Upper lobe of left lung (tissue), 6 donors: ENCODE measurements at places on chromosomes 11 and 22. TPM values are rescaled to one million over a fixed set of nuclear protein-coding genes. Genes with fewer than 3 reads are reported as not detected.

Gene PLA2G6
- 21.1 TPM for total RNA-seq

- no peak for DNase-seq
Observed at GRCh38 chr22:20584029-20584871, 76.8 kb downstream of the MED15 start.

GRCh38 chr11:31969359-31969702 is 121.5 kb upstream of the RCN1 start:
- no peak for DNase-seq

DNA sequence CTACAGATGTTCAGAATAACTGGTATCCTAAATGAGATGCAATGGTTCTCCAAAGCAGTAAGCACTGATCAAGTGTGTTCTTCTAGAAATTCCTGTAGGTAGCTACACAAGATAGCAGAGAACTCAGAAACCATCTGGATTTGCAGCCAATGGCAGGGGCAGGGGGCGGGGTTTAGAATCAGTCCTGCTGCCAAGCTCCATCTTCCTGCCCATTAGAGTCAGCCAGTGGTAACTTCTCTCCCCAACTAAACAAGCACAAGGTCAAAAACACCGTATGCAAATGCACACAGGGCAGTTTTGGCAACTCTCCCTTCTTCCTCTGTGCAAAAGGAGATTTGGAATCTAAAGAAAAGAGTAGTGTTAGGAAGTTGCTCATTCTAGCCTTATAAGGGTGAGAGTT is 237.5 kb upstream of the CCDC90B start:
- no peak for DNase-seq

DNA sequence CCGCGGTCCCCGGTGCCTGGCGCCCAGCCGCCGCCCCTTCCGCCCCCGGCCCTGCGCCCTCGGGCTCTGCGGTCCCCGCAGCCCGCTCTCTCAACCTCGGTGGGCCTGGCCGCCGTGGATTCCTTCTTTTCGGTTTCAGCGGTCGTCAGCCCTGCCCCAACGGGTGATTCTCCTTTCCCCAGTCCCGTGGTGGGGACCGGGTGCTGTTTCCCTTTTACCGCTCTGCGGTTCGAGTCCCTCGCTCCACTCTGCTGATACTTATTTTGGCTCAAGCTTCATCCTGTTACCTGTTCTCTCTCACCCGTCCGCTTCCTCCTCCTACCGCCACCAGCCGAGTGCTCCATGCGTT is 494 bp downstream of the ZDHHC5 start:
- DNase-seq: no peak

DNA sequence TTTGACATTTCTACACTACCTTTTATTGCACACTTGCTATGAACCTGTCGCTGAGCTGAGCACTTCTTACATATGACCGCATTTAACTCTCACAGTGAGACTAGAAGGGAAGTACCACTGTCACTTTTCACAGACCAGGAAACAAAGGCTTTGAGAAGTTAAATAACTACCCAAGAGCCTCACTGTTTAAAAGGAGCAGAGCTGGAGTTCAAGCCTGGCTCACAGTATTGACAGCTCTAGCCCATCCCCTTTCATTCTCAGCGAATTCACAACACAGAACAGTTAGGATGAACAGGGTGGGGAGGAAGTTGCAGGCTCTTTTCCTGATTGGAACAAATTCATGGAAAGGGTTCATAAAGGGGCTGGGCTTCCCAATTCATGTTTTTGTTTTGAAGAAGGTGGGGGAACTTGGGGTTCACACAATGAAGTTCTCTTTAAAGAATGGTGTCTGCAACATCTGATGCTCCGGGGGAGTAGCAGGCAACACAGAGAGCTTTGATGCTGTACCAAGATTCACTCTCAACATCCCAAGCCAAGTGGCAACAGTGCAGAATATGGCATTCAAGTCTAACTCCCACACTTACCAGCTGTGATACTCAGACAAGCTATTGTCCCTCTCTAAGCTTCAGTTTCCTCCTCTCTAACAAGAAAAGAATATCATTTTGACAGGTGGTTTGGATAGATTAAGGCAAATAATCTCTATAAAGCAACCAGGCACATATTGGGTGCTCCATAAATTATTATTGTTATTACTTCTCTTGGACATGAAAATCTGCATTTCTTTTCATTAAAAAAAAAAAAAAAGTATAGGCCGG is 17.2 kb downstream of the SCGB1A1 start:
- no peak for DNase-seq

DNA sequence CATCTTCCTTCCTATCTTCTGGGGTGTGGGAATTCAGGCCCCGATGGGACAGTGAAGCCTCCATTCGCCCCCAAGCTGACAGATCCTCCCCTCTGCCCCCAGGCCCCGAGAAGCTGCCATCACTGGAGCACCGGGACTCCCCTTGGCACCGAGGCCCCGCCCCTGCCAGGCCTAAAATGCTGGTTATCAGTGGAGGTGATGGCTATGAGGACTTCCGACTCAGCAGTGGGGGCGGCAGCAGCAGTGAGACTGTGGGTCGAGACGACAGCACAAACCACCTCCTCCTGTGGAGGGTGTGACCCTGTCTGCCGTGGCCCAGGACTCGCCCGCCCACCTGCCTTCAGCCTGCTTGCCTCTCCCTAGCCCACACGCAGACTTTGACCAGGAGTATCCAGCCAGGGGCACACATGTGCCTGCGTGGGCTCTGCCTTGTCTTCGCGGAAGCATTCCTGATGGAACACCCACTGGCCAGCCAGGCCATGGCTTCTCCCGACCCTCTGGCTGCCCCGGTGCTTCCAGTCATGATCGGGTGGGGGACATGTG is 8.6 kb upstream of the RELT start:
- DNase-seq: no peak

DNA sequence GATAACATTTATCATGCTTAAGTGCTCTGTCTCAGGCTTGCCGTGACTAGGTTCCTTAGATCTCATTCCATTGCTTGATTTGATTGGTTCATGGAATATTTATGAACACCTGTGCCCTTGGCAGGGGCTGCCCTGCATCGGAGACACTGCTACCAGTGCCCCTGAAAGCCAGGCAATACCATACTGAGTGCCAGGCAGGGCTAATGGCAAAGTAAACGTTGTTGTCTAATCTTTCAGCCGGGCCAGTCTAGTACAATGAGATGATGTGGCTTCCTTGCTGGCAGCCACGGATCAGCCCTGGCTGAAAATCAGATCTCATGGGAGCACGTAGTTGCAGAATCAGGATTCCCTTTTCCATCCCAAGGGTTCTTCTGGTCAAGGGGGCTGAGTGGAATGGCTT is 5.0 kb upstream of the PGA3 start:
- no peak for DNase-seq

GRCh38 chr22:44273175-44273574 is 39.6 kb downstream of the SHISAL1 start:
- no peak for DNase-seq
